ENCODE measurements at places on chromosomes 7 and 10.

GRCh38 chr10:33057620-33058019, 99.6 kb upstream of the ITGB1 start:
- DNase-seq, result no peak

GRCh38 chr7:114922652-114923402, 933 bp downstream of the MDFIC start:
- peak; percentile 80 for DNase-seq

GRCh38 chr7:4659551-4660286, 22.4 kb upstream of the FOXK1 start:
- peak; percentile 12 for DNase-seq

GRCh38 chr10:12396093-12396492, 46.7 kb downstream of the CAMK1D start:
- no peak for DNase-seq

GRCh38 chr10:119246862-119247549, 39.6 kb downstream of the GRK5 start:
- DNase-seq, result no peak

- DNase-seq, result no peak
Measured at GRCh38 chr7:108004220-108005142, 1.5 kb upstream of the LAMB1 start.

DNA sequence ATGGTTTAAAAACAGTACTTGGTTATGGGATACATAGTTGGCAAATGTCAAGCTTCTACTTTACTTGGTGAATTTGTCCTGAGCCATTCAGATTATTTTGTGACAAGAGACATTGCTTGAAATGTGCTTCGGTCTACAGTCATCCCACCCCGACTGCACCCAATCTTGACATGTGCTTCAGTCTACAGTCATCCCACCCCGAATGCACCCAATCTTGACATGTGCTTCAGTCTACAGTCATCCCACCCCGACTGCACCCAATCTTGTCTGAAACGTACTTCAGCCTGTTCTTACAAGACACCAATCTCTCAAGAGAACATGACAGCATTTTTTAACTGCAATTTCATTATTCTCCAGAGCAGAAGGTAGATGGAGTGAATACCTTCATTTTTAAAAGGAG, 47.8 kb downstream of the PRKCQ start:
- DNase-seq, result no peak

GRCh38 chr7:40584667-40585433, 450.0 kb downstream of the SUGCT start:
- no peak for DNase-seq

GRCh38 chr10:21280971-21281572, 244.4 kb downstream of the SKIDA1 start:
- no peak for DNase-seq

GRCh38 chr10:101851411-101852116, 8.0 kb upstream of the KCNIP2 start:
- no peak for DNase-seq

- no peak for DNase-seq
Measured at GRCh38 chr7:125299003-125299765, 369.6 kb upstream of the POT1 start.

DNA sequence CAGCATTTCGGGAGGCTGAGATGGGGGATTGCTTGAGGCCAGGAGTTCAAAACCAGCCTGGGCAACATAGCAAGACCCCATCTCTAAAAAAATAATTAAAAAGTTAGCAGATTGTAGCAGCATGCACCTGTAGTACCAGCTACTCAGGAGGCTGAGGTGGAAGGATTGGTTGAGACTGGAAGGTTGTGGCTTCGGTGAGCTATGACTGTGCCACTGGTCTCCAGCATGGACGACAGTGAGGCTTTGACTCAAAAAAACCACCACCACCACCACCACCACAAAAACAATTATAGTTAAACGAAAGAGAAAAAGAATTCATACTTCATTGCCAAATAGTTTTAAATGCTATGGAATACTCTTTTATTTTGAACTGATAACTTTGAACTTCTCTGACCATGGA, 63.4 kb downstream of the VTI1A start:
- DNase-seq, result no peak

DNA sequence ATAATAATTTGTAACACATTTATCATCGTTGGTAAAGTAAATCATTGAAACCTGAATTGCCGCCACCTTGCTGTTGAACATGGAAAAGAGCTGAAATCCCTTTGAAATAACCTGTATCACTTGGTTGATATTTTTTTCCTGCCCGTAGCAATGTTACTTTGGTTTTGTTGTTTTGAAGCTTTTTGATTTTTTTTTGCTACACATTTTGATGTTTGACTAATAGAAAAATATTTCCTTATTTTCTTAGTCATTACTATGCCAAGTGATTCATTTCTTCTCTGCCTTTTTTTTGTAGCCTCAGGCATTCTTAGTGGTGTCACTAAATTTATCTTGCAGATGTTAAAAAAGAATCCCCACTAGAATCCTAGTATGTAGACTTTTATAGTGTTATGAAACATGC, 235.1 kb upstream of the MEOX2 start:
- DNase-seq, result no peak

DNA sequence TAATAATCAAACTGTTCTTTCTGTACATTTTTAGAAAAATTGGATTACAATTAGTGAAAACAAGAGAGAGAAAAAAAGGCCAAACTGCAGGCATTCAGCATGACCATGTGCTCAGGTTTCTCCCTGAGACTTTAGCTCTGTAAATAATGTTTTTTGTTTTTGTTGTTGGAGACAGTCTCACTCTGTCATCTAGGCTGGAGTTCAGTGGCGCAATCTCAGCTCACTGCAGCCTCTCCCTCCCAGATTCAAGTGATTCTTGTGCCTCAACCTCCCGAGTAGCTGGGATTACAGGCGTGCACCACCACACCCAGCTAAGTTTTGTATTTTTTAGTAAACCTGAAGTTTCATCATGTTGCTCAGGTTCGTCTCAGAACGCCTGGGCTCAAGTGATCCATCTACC, 23.0 kb downstream of the BZW2 start:
- DNase-seq, result peak; percentile 10

DNA sequence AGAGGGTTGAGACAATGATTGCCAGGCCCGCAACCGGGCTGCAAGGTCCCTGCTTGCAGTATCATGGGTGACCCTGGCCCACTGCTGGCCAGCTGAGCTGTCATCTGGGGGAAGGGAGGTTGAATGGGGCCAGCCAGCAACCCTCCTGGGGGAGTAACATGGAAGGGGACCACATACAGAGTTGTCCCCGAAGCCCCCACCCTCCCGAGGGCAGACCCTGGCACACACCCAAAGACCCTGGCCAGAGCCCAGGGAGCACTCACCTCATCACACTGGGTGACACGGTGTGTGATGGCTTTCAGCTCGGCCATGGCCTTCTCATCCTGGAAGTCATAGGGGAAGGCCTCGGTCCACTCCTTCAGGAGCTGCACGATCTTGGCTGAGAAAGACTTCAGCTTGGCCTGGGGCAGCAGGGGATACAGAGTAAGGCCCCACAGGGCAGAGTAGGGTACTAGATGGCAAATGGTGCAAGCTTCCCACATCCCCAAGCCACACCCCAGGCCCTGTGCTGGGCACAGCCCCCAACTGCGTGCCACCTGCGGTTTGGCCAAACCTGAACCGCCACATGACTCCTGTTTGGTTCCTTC, 63.4 kb downstream of the CSGALNACT2 start:
- no peak for DNase-seq

GRCh38 chr7:17651863-17652385, 288.4 kb downstream of the SNX13 start:
- no peak for DNase-seq

GRCh38 chr7:73340514-73340913, 12.6 kb downstream of the FKBP6 start:
- no peak for DNase-seq

DNA sequence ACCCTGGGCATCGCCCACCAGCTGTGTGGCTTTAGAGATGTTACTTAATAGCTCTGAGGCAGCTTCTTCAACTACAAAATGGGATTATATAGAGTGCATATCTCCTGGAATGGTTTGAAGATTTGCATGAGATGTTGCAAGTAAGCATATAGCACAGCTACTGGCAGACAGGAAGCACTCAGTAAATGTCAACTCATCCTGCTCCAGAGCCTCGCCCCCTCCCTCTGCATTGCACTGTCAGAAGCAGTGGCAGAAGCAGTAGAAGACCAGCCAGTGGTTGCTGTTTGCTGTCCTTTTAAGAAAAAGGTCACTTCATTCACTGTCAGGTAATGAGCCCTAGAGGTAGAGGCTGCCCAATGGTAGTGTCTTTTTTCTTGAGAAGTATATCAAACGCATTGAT, 180.0 kb upstream of the GHITM start:
- no peak for DNase-seq

DNA sequence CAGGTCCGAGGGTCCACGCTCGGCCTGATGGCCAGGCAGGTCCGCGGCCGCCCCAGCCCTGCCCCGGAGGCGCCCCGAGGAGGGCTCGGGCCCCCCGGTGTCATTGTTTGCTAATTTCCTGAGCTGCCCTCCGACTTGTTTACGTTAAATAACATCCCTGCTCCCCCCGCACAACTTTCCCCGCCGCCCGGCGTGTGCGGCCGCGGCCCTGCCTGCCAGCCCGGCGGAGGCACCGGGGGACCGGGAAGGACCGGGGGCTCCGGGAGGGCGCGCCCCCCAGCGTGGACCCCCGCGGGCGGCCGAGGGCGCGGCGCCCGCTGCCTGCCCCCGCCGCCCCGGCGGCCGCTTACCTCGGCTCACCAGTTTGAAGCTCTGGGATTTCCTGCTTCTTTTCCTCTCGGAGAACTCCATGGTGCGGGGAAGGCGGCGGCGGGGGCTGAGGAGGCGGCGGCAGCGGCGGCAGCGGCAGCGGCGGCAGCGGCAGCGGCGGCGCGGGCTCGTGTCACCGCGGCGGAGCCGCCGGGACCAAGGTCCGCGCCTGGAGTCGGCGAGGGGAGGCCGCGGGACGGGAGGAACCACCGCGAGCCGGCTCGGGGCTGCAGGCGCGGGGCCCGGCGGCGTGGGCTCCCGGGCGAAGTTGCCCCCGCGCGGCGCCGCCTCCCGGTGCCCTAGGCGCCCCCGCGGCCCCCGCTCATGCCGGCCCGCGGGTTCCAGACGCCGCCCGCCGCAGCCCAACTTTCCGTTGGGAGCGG, 515 bp downstream of the BEND7 start:
- DNase-seq, result no peak

DNA sequence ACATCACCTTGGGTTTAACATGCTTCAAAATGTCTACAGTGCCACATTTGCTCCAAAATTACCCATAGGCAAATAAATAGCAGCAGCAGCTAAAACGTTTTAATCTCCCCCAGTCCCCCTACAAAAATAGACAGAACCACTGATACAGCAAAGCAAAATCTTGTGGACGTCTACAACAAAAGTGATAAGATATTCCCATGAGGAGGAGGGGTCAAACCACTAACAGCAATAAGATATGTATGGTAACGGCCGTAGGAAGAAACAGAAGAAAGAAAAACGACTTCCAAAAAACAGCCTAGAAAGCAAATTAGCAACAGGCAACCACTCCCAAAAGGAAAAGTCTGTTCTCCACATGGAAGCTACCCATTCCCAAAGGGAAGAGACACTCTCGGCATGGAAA, 34.5 kb upstream of the ST8SIA6 start:
- DNase-seq, result no peak

DNA sequence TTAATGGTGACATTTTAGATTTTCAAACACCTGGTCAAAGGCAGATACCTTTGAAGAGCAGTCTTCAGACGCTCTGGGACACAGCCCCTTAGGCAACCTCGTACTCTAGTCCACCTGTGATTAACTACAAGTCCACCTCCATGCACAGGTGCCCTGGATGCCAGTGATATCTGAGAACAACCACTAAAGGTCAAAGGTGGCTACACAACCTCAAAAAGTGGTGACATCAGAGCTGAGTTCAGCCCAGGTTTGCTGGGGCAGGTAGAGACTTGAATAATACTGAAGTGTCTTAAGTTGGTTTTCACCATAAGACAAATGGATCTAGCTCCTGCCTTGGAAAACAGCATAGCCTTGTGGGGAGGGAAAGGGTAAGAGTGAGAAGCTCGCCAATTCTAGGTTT, 143.4 kb upstream of the ADO start:
- no peak for DNase-seq

DNA sequence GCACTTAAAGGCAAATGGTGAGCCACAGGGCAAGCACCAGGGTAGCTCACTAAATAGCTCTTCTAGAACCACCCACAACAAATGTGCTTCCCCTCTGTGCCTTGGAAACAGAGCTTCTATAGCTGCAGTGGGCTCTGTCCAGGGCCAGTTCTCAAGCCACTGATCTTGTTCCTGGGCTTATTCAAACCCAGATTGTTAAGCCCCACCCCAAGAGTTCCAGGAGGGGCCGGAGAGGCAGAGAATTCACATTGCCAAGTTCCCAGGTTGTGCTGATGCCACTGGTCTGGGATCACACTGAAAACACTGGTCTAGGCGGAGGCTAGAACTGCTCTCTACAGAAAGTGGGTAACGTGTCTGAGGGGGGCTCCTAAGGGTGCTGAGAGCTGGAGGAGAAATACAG, 15.4 kb upstream of the KDM7A start:
- DNase-seq, result no peak

GRCh38 chr10:16011548-16011947, 151.2 kb upstream of the MINDY3 start:
- no peak for DNase-seq

GRCh38 chr10:112967200-112967599, 17.2 kb downstream of the TCF7L2 start:
- DNase-seq, result no peak

DNA sequence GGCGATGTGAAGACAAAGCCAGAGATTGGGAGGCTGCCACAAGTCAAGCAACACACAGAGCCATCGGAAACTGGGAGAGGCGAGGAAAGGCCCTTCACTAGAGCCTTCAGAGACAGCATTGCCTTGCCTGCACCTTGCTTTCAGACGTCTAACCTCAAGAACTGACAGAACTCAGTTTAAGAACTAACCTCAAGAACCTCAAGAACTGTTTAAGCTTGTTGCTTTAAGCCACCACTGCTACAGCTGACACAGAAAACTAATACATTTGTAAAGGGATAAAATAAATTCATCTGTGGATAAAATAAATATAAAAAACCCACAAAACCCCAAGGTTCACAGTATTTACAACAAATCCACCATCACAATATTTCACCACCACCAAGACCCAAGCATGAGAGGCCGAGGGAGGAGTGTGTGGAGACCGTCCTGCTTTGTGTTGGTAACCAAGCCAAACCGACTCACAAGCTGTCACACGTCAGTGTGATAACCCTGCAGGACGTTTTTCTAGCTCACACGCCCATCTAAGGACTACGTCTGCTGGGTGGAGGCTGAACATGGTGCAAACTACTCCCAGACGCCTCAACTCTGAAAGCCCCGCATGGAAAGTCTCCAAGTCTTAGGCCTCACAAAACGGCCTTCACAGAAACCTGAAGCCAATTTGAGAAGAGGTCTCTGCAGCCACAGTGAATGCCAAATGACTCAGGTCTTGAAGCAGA, 116.8 kb downstream of the ABLIM1 start:
- no peak for DNase-seq
